ENCODE measurements at places on chromosomes 5 and 9.
A peak's percentile ranks its signal among the peaks of the same experiment; 100 is the strongest.

DNA sequence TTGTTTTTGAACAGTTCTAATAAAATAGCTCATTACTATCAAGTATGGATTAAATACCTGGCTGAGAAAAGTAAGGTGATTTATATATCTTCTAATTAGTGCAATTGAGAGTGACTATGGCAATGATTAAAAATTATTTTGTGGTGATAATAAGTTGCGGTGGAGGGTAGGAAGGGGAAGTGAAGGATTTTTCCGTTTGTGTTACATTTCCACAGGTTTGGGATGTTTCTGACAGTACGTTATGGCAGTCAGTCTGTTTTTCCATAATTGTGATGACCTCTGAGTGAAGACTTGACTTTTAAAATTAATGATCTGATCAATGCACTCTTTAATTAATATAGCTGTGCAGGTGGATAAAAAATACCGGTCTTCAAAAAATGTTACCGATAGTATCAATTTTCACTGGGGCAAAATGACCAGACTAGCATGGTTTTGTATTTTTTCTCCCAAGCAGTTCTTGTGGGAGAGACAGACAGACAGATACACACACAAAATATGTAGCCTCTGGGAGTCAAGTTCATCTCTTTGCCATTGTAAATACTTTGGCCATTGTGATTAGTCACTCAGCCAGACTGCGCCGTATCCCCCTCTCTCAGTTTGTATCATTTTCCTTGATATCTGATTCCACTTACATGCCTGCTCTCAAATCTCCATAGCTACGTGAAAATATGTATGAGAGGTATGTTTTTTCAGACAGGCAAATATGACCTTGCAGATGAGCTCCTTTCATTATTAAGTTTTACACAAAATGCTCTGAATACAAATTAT lies 60.2 kb downstream of the ARHGAP26 start:
- H3K4me1 ChIP-seq, result peaks cover 20% of the 10 kb centered on the region
- H3K27ac ChIP-seq, result no peak overlapping the region
- H3K4me3 ChIP-seq, result no peak overlapping the region
- H3K27me3 ChIP-seq, result no peaks in the 10 kb centered on the region

DNA sequence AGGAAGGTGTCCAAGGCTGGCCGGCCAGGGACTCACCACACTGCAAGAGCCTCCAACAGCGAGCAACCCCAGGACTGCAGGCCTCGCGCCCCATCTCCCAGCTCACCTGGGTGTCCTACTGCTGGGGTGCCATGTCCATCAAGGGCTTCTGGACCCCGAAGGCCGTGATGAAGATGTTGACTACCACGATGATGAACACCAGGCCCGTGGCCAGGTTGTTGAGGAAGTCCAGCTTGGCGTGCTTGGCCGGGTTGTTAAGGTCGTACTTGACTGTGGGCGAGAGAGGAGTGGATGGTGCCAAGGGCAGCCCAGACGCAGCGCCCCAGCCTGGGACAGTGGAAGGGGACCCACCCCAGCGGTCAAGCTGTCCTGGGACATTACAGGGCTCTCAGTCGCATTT lies 9.3 kb downstream of the NINJ1 start:
- no peak for DNase-seq
- no peaks in the 10 kb centered on the region for H3K27me3 ChIP-seq
- peaks cover 51% of the 10 kb centered on the region for H3K4me1 ChIP-seq
- H3K36me3 ChIP-seq, result peaks cover 46% of the 10 kb centered on the region
- no peak overlapping the region for H3K4me3 ChIP-seq
- no peak overlapping the region for H3K27ac ChIP-seq

GRCh38 chr5:154609251-154609650 lies 131.2 kb upstream of the HAND1 start:
- no peak overlapping the region for H3K4me3 ChIP-seq
- peaks cover 28% of the 10 kb centered on the region for H3K4me1 ChIP-seq
- H3K36me3 ChIP-seq, result no peaks in the 10 kb centered on the region
- H3K27me3 ChIP-seq, result no peaks in the 10 kb centered on the region

- H3K27ac ChIP-seq, result no peak overlapping the region
- no peaks in the 10 kb centered on the region for H3K36me3 ChIP-seq
- no peaks in the 10 kb centered on the region for H3K27me3 ChIP-seq
- no peak for DNase-seq
- no peaks in the 10 kb centered on the region for H3K4me1 ChIP-seq
These were observed 5.7 kb upstream of the MTAP start for GRCh38 chr9:21796768-21797167.

DNA sequence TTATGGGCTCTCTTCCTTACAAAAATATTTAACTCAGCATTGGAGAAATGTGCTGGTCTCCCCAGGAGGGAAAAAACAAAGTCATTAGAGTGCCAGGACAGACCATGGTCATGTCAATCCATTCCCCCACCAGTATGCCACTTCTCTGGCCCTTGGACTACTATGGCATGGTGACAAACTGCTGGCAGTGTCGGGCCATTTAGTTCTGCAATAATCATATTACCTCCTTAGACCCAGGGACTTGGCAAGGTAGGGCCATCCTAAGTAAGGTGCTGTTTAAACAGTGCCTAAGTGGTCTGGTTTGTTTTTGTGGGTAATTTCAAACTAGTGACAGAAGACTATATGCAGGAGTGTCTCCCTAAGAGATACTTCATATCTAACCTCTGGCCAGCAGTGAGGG lies 177.8 kb upstream of the STK32A start:
- no peaks in the 10 kb centered on the region for H3K36me3 ChIP-seq
- H3K4me1 ChIP-seq, result no peaks in the 10 kb centered on the region
- no peaks in the 10 kb centered on the region for H3K27me3 ChIP-seq

DNA sequence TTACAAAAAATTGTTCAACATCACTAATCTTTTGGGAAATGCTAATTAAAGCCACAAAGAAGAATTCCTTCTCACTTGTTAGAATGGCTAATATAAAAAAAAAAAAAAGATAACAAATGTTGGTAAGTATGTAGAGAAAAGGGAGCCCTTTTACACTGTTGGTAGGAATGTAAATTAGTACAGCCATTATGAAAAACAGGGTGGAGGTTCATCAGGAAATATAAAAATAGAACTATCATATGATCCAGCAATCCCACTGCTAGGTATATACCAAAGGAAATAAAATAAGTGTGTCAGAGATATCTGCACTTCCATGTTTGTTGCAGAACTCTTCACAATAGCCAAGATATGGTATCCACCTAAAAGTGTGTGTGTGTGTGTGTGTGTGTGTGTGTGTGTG lies 83.5 kb upstream of the RGMB start:
- H3K4me1 ChIP-seq, result no peaks in the 10 kb centered on the region
- no peak overlapping the region for H3K4me3 ChIP-seq
- no peak overlapping the region for H3K27ac ChIP-seq
- DNase-seq, result no peak
- H3K27me3 ChIP-seq, result no peaks in the 10 kb centered on the region

- no peaks in the 10 kb centered on the region for H3K27me3 ChIP-seq
- no peak overlapping the region for H3K4me3 ChIP-seq
- H3K4me1 ChIP-seq, result no peaks in the 10 kb centered on the region
- no peak for DNase-seq
These were observed 51.0 kb upstream of the LIFR start for GRCh38 chr5:38607396-38607795.

DNA sequence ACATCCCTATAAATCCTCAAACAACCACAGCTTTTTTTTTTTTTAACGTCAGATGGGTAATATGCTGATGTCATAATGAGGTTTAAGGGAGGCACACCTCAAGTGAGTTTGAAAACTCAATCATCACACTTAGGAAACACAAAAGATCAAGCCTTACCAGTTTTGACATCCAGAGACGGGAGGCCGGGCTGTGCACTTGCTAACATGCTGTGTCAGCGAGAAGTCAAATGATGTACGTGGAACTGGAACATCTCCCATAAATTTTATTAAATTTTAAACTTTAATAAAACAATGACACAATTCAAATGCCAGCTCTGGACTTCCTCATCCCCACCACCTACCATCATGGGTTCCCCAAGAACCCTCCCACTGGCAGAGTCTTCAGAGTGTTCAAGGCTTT lies 117.6 kb downstream of the C5orf15 start:
- H3K4me1 ChIP-seq, result peaks cover 37% of the 10 kb centered on the region
- no peak overlapping the region for H3K4me3 ChIP-seq

DNA sequence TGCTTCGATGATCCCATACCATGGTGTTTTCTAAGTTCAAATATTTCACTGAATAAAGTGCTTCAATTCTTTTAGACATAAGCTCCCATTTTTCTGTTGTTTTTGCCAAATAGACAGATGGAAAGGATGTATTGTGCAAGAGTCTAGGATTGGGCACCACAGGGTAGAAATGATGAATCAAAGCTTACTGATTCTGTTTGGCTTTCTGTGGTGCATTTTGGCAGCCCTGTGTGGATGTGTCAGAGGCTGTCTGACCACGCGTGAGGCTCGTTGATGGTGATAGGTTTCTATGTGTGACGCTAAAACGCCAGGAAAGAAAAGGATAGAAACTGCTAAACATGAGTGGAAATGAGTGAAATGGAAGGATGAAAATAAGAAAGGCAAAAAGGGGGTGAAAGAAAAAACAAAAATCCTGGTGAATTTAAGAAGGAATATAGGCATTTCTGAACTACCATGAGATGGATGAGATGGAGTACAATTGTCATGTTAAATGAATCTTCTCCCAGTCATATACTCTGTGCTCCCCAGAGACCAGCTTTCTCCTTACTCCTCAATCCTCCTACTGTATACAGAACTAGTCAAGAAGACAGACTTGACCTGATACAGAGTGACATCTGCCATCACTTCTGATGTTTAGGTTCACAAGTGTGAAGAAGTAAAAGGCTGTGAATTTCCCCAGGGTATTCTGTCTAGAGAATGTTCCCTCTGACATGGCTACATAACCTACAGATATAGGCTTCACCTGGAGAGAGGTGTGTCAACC lies 54.4 kb downstream of the ANKH start:
- DNase-seq, result no peak
- peaks cover 5% of the 10 kb centered on the region for H3K4me1 ChIP-seq
- no peaks in the 10 kb centered on the region for H3K36me3 ChIP-seq
- no peak overlapping the region for H3K27ac ChIP-seq

DNA sequence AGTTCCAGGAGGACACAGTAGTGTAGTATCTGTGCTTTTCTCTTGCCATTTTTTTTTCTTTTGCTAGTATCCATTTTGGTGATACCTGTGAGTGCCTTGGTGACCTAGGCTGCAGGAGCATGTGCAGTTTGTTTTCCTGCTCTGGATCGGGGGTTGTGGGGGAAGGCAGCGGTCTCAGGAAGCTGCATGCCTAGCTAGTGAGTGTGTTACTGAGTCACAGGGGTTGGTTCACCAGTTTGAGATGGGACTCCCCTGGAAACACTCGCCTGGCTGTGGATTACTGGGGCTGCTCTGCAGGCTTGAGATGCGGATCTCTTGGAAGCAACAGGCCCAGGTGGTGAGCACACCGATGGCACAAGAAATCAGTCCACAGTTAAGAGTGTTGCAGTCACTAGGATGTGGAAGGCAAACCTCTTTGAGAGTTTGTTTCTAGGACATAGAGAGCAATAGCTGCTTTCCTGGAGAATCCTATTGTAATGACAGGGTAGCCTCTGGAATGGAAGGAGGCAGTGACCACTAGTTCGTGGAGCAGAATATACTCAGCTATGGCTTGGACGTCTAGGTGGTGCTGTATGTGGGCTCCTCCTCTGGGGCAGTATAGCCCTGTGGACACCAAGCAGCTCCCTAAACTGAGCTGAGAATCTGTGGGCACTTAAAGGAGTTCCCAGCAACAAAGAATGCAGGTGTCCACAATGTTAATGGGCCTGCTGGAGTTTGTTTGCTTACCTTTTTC lies 20.0 kb upstream of the SPATA31E1 start:
- no peaks in the 10 kb centered on the region for H3K27me3 ChIP-seq
- no peaks in the 10 kb centered on the region for H3K36me3 ChIP-seq
- no peak overlapping the region for H3K27ac ChIP-seq
- H3K4me3 ChIP-seq, result no peak overlapping the region
- H3K4me1 ChIP-seq, result no peaks in the 10 kb centered on the region
- no peak for DNase-seq

- H3K36me3 ChIP-seq, result no peaks in the 10 kb centered on the region
- H3K4me1 ChIP-seq, result no peaks in the 10 kb centered on the region
- no peak overlapping the region for H3K4me3 ChIP-seq
- H3K27me3 ChIP-seq, result no peaks in the 10 kb centered on the region
These were observed 158.6 kb upstream of the SHB start for GRCh38 chr9:38227656-38228055.

DNA sequence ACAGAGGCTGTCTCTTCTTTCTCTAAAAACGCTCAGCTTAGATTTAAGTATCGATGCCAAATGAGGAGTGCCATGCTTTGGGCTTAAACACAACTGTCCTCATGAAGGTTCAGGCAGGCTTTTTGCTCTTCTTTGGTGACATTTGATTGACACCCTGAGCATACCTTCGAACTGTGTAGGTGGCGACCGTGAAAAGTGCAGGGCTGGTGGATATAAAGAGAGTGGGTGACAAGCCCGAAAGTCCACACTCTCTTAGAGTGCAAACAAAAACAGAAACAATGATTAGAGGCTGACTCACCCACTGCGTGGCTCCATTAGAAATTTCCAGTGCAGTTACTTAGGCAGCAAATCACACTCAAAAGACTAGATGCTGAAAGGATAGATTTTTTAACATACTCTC lies 141.7 kb downstream of the SYK start:
- peaks cover 5% of the 10 kb centered on the region for H3K27me3 ChIP-seq
- H3K4me3 ChIP-seq, result no peak overlapping the region
- H3K27ac ChIP-seq, result peak overlapping the region; percentile 61
- DNase-seq, result no peak
- H3K4me1 ChIP-seq, result peaks cover 5% of the 10 kb centered on the region

DNA sequence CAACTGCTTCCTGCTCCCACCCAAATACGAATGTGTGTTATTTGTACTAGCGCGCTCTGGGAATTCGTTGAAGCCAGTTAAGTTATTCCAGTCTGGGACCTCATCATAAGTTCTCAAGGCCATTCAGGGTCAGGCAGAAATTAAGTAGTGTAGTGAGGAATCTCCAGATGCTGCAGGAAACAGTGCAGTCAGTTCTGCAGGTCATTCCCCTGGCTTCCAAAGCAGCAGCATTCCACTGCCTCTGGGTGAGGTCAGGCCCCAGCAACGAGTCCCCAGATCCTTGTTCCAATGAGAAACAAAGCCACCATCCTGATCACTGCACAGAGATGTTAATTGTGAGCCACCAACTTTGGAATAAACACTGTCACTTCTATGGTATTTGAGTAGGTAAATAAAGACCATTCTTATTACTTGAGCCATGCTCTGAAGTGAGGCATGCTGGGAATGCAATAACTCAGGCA lies 33.1 kb downstream of the SVEP1 start:
- no peaks in the 10 kb centered on the region for H3K27me3 ChIP-seq
- no peak overlapping the region for H3K27ac ChIP-seq
- no peaks in the 10 kb centered on the region for H3K4me1 ChIP-seq
- DNase-seq, result no peak
- no peaks in the 10 kb centered on the region for H3K36me3 ChIP-seq

GRCh38 chr5:6088706-6089105 lies 289.6 kb downstream of the MED10 start:
- H3K27ac ChIP-seq, result no peak overlapping the region
- no peaks in the 10 kb centered on the region for H3K36me3 ChIP-seq
- H3K4me3 ChIP-seq, result no peak overlapping the region
- no peaks in the 10 kb centered on the region for H3K27me3 ChIP-seq

DNA sequence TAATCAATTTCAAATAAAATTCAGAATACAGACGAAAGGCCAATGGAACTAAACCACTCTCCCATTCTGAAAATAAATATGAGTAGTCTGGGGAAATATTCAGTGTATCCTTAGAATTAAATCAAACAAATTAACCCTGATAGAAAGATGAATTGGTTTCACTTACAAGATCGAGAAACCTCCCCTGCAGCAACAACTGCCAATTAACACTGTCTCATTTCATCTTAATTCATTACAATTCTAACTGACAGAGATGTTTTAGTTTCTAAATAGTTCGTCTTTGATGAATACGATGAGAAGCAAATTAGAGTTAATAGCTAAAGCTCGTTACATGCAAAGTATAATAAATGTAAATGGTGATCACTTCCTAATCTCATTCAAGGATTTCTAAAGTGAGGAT lies 247.1 kb downstream of the EDIL3 start:
- no peak overlapping the region for H3K27ac ChIP-seq
- no peak overlapping the region for H3K4me3 ChIP-seq
- H3K4me1 ChIP-seq, result no peaks in the 10 kb centered on the region
- no peaks in the 10 kb centered on the region for H3K27me3 ChIP-seq
